ENCODE measurements at places on chromosomes 2 and 18.

DNA sequence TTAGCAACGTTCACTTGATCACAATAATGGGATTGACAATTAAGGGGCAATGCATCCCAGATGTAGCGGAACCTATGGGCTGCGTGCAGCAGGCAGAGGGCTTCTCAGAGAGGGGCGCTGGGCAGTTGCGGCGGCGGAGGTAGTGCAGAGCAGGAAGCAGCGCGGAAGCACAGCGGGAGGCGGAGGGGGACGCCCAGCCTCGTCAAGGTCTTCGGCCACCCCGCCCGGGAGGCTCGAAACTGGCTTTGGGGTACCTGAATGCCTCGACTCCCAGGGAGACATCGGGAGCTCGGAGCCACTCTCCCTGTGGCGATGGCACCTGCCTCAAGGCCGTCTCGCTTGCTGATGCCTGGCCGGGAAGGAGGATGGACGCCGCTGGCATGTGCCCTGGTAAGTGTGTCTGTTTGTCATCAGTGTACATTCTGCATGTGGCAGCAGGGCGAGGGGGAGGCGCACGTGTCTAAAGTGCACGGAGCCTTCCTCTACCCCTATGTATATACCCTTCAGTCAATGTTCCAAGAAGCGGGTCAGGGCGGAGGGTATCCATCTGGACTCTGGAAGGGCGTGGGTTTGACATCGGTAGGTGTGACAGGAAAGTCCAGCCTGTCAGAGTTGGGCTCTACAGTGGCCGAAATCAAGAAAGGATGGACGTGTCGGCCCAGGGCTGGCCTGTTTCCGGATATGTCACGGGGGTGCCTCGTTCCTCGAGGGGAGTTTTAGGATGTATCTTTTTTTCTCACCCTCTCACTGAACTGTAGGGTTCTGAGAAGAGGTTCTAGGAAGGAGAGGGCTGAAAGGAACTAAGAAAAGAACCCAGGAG lies 7.5 kb upstream of the SP9 start:
- DNase-seq = no peak

- DNase-seq = no peak
These were observed 41.9 kb upstream of the TBC1D8 start for GRCh38 chr2:101193033-101193626.

DNA sequence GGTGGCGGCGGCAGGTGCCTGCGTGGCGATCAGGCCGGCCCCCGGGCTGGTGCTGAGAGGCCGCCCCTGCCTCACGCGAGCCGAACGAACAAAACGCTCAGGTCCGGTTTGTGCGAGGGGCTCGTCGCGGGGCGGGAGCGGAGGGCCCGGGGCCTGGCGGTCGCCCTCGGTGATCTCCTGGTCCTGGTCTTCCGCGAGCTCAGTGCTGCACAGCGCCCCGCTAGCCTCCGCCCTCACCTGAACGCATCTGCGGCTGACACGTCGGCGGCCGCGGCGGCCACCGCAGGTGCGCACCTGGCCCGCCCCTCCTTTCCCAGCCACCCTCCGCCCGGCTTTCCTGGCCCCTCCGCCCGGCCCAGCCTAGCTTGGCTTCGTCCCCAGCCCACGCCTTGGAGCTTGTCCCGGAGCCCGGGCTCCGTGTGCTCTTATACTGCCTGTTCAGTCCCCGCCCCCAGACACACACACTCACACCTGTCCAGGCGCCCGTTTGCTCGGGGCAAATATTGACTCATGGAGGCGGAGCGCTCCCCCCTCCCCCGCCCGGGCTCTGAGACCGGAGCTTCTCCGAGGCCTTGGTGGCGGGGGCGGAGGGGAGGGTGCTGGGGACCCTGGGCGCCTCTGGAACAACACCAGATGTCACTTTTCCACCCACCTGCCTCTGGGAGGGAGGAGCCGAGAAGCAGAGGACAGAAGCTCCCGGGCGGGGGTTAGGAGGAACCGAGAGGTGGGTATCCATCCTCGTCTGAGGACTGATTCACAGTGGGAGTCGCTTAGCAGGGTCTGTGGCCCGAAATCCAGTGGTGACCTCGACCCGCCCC lies 8.6 kb upstream of the CRYBA2 start:
- DNase-seq = peak; percentile 92

GRCh38 chr2:235472443-235472842 lies 21.4 kb upstream of the AGAP1 start:
- DNase-seq = no peak

DNA sequence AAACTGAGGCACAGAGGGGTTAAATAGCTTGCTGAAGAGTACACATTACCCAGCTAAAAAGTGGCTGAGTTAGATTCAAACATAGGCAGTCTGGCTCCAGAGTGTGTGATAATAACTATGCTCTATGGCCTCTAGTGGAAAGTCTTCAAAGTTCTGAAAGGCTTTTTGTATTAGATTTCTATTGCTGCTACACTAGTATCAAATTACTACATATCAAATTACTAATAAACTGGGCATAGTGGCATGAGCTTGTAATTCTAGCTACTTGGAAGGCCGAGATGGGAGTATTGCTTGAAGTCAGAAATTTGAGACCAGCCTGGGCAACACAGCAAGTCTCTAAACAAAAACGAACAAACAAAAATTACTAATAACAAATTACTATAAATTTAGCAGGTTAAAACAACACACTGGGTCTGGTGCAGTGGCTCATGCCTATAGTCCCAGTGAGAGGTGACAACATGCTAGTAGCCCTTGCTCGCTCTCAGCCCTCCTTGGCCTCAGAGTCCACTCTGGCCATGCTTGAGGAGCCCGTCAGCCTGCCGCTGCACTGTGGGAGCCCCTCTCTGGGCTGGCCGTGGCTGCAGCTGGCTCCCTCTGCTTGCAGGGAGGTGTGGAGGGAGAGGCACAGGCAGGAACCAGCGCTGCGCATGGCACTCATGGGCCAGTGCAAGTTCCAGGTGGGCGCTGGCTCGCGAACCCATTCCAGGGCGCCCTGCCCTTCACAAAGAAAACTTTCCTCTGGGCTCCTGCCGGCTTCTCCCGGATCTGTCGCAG lies 38.2 kb upstream of the TWSG1 start:
- no peak for DNase-seq

DNA sequence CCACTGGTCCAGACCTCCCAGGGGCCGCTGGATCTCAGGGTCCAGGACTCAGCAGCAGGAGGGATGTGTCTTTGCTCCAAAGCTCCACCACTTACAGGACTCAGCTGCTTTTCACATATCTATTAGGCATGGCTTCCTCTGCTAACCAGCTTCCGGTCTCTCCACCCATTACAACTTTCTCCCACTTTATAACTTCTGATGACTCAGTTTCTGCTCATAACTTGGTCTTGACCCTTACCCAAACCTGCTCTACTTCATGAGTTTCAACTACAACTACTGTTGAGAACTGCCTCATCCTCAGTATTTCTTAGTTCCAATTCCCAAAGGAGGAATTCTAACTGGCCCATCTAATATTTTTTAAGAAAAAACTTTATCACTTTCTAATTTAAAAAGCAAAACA lies 17.2 kb downstream of the SULT1C2 start:
- DNase-seq = no peak

- DNase-seq = no peak
These were observed 51.5 kb downstream of the NCK2 start for GRCh38 chr2:105796131-105796638.

DNA sequence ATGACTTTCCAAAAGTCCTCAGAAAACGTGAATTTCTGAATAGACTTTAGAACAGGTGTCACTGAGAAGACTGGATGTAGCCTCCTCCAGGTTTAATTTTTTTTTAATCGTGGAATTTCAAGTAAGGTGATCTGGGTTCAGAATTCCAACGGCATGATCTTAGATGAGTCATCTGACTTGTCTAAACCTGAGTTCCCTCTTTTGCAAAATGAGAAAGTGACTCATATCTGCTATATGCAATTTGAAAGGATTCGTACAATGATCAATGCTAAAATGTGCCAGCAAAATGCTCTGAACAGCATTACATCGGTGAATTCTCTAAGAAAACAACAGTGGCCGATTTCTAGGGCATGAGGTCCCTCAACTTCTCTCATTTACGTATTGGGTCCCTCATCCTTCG lies 69.1 kb upstream of the ZNF516 start:
- DNase-seq = no peak

- no peak for DNase-seq
These were observed 18.2 kb downstream of the ERCC3 start for GRCh38 chr2:127275789-127276188.

DNA sequence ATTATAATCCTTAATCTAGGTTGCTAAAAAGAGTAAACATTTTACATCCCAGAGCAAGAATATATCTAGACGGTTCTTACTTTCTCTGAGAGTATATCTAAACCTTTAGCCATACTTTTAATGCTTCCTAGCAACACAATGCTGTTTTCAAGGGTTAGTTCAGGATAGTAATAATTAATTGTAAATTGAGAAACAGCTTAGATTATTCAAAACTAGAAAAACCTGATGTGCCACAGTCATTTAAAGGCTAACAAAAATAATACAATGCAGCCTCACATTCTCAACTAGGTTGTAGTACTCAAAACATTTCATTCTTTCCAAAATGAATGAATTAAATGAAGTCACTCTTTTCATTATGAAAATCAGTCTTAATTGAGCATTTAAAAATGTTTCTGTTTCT lies 103.2 kb upstream of the OTX1 start:
- no peak for DNase-seq

- DNase-seq = no peak
These were observed 132.2 kb upstream of the IL1R2 start for GRCh38 chr2:101859604-101860003.

GRCh38 chr2:203360833-203361430 lies 32.7 kb downstream of the ABI2 start:
- no peak for DNase-seq

GRCh38 chr2:74072565-74072964 lies 75.1 kb downstream of the BOLA3 start:
- DNase-seq = no peak

GRCh38 chr2:219782737-219783348 lies 155.4 kb downstream of the SLC4A3 start:
- no peak for DNase-seq

DNA sequence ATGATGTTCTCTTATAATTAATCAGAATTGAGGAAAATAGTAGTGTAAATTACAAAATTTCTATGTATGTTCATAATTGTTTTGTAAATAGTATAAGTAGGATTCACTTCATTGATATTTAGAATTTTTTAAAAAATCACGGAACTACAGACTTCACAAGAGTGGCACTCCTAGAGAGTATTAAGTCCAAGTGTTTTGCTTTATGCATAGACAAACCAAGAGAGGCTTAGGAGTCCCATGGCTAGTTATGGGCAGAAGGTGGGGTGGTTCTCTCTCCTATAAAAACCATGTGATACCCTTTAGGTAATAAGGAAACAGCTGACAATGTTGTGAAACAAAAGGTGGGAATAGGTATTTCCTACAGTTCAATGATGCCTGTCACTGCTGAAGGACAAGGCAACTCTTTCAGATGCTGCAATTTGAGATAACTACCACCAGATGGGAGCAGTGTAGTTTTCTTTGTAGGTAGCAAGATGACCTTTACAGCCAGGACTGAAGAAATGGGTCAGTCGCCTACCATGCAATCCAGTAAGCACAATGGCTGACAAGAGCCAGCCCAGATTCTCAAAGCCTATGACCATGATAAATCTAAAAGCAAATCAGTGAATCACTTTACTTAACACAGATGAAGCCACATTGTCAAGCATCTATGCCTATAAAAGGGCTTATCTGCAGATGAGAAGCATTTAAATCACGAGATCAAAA lies 83.9 kb downstream of the AAK1 start:
- peak; percentile 32 for DNase-seq

DNA sequence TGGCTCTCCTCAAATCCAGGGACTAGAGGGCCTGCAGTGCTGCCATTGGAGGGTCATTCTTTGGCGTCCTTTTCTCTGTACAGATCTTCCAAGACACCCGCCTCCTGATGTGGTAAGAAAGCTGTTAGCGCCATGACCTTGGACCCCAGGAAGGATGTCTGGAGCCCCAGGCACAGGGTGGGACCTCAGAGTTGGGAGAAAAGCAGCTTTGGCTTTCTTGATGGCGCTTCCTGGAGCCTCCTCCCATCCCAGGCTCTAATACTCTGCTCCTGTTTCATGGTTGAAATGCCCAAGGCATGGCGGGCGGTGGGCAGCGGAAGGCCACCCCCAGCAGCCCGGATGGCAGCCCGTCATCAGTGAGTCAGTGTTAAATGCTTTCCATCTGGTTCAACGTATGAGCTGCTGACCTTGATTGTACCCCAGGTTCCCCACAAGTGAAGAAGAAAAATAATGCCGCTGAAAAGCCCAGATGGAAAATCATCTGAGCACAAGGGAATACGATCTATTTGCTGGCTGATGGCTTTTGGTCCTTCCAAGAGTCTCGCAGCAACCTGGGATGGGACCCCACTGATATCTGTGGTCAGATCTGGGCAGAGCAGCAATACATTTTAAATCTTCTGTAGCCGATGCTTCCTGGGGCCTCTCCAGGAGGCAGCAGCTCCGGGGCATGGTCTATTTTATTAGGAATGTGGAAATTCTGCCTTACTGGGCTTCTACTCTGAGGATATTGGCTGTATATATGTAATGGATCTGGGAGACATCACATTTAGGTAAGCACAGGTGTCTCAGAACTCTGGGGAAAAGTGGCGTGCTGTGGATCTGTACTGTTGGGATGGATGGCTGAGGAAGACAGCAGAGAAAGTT lies 15.1 kb downstream of the ACKR3 start:
- no peak for DNase-seq

DNA sequence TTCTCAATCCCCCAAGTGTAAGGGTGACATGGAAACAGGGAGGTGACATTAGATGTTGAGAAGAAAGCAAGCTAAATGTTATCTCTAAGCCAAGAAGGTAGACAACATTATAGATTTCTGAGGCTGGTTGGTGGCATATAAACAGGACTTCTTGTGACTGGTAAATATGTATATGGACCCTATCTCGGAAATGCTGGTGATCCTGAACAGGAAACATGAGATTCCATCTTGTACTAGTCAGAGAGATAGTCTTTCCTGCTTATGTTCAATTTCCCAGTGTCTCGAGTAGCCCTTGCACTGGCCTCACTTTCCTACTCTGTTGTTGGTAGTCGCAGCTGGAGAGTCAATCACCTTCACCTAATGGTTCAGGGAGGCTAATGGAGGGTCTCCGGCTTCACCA lies 26.8 kb downstream of the MOGAT1 start:
- DNase-seq = no peak

DNA sequence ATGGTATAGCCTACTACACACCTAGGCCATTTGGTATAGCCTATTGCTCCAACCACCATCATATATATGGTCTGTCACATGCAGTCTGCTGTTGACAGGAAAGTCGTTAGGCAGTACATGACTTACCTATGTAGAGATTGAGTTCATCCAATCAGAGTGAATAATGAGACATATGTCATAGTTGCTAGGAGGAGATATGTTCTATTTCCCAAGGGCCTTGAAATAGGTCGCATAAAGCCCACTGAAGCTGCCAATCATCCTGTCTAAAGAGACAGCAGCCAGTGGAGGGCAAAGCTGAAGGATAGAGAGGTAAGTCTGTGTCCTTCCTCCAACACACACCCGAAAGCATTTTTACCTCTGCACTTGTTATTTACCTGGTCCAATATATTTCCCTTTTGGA lies 263.4 kb downstream of the PTPRM start:
- no peak for DNase-seq

DNA sequence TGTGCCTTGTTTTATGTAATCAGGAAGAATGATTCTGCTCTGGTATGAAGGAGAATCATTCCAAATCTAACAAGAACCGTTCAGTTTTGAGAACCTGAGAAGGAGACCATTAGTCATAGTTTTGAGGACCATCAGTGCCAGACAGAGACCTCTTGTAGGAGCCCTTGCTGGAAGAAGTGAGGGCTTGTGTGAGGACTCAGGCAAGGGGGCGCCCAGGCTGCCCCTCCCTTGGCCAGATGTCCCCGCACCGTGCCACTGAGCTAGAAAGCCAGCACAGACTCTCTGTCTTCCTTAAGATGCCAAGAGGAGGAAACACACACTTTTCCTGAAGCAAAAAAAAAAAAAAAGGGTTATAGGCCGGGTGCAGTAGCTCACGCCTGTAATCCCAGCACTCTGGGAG lies 55.7 kb upstream of the SLC39A10 start:
- no peak for DNase-seq

GRCh38 chr2:69926849-69927515 lies 12.1 kb downstream of the MXD1 start:
- DNase-seq = no peak
